Left lobe of liver (tissue), 2 donors: ENCODE measurements at places on chromosomes 5 and 9.

DNA sequence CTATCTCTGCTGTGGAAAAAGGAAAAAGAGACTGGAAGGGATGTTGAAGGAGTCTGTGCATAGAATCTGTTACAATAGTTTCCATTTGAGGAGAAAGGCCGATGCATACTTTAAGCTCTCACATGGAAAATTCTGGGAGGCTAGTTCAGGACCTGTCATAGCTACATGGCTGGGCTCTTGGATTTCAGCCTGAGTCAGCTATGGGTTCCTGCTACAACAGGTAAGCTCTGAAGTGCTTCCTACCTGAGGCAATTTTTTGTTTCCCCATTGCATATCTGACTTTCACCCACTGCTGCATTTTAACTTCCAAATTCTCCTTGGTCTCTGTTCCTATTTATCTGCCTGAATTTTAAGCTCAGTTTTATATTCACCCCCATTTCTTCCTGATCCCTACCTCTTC, 310.7 kb downstream of the RAB3C start:
- DNase-seq: no peak

DNA sequence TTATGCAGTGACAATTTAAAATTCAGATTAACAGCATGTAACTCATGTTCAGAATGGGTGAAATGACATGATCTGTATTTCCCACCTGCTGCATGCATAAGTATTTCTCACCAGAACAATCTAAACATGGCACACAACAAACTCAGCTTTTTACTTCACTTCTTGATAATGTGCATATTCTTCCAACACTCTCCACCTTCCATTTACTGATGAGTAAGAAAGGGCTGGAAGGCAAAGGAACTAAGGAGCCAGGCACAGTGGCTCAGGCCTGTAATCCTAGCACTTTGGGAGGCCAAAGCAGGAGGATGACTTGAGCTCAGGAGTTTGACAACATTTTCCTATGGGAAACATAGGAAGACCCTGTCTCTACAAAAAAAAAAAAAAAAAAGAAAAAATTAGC, 35.8 kb upstream of the SAP30L start:
- no peak for DNase-seq

DNA sequence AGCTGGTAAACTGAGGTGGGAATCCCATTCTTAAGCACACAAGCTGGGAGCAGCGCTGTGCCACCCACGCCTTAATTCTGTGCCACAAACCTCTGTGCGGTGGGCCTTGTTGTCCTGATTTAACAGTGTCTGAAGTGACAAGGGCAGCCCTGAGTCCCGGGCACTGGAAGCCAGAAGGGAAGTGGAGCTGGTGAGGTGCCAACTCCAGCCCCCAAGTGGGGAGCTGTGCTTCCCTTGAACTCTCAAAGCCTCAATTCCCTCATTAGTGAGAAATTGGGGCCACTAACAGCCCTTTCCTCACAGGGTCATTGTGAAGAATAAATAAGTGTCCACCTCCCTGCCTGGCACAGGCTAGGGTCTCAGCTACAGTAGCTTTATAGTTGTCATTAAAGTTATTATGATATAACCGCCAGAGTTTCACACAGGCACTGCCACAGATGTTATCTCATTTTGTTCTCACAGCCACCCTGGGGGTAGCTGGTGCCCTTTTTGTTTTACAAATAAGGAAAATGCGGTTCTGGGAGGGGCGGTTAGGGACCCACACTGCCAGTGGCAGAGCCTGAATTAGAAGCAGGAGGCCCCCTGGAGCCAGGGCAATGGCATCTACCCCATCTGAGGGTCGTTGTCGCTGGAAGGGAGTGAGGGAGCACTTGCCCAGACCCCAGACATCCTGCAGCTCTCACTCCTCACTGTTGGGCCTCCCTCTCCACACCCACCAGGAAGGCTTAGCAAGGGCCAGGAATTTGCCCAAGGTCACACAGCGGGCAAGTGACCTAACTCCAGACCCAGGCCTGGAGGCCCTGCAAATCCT, 2.1 kb upstream of the TLX3 start:
- peak; percentile 10 for DNase-seq

DNA sequence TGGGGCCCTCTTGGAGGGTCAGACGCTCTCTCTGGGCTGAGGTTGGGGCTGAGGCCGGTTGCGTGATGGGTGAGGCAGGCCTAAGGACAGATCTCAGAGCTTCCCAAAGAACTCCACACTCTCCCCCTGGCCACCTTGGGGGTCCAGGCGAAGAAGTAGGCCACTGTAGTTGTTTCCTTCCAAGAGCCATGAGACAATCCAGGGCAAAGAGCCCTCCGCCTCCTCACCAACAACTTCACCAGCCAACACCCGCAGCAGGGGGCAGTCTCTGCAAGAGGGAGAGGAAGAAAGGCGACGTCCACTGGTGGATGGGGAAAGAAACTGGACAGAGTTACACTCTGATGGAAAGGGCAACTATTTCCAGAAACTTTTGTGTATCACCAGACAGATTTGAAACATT, 10.7 kb downstream of the SLC35A4 start:
- peak; percentile 80 for DNase-seq

GRCh38 chr9:128689820-128690683, 1.0 kb downstream of the SET start:
- no peak for DNase-seq

DNA sequence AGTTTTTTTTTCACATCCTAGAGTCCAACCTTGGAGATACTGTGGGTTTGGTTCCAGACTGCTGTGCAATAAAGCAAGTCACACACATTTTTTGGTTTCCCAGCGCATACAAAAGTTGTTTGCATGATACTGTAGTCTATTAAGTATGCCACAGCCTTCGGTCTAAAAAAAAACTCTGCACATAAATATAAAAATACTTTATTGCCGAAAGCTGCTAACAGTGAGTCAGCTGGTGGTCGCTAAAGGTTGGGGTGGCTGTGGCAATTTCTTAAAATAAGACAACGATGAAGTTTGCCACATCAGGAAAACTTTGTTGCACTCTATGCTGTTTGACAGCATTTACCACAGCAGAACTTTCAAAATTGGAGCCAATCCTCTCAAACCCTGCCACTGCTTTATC, 37.4 kb downstream of the UBQLN1 start:
- DNase-seq: no peak

GRCh38 chr5:137808503-137809135, 54.5 kb upstream of the HNRNPA0 start:
- DNase-seq: no peak

- peak; percentile 75 for DNase-seq
These were observed 591 bp downstream of the ABCA1 start for GRCh38 chr9:104927216-104927911.

DNA sequence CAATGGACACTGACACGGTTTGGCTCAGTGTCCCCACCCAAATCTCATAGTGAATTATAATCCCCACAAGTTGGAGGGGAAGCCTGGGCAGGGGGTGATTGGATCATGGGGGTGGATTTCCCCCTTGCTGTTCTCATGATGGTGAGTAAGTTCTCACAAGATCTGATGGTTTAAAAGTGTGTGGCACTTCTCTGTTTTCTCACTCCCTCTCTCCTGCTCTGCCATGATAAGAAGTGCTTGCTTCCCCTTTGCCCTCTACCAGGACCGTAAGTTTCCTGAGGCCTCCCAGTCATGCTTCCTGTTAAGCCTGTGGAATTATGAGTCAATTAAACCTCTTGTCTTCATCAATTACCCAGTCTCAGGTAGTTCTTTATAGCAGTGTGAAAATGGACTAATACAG, 115.8 kb upstream of the KIF2A start:
- DNase-seq: no peak

DNA sequence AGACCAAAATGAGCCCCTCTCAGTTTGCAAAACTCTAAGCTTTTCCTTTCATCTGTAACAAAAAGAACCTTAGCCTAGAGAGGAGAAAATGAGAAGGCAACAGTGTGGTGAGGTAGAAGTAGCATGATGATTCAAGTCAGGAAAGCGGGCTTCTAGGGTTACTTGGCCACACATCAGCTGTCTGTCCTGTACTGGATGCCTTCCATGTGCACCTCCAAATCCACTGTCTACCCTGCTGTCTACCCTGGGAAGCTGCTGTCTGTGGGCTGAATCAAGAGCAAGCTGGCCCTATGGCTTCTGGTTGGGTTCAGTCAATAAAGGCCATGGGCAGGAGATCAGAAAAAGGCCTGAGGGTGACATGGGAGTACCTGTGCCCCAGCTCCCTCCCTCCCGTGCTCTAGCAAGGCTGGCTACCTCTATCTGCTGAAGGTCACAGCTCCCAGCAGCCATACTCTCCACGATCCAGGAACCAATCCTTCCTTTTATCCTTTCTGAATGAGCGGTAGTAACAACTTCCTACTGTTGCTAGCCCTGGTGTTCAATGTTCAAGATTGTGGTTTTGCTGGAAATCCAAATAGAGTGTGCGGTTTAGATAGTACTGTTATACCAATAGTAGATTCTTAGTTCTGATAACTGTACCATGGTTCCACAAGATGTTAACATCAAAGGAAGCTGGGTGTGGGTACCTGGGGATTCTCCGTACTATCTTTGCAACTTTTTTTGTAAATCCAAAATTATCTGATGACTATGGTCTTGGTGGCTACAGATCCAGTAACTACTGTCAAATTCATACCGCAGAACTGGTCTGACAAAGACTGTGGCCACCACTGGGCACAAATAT, 191.0 kb downstream of the ESM1 start:
- DNase-seq: no peak

GRCh38 chr5:179880066-179880650, 21.5 kb upstream of the MRNIP start:
- DNase-seq: no peak

GRCh38 chr5:115372146-115372545, 75.7 kb upstream of the CCDC112 start:
- DNase-seq: no peak

- no peak for DNase-seq
These were observed 16.4 kb upstream of the SPINK6 start for GRCh38 chr5:148186248-148187003.

GRCh38 chr5:1246711-1247431, 21.7 kb downstream of the SLC6A18 start:
- DNase-seq: peak; percentile 57

GRCh38 chr5:177098470-177099141, 11.9 kb downstream of the FGFR4 start:
- DNase-seq: no peak

DNA sequence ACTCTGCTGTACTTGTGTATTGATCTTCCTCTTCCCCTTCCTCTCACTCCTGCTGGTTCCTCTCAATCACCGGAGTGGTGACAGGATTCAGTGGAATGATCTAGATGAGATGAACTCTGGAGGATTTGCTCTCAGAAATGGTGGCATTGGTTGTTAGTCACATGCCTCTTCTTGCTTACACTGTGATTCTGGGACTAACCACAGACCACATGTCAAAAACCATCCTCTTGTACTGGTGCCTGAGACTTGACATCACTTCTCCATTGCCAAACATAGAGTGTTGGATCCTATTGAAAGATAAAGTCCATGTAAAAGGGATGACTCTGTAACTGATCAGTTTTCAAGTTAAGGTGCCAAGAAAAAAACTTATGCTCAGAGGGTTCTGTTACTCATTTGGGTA, 506.5 kb downstream of the DMAC1 start:
- no peak for DNase-seq

DNA sequence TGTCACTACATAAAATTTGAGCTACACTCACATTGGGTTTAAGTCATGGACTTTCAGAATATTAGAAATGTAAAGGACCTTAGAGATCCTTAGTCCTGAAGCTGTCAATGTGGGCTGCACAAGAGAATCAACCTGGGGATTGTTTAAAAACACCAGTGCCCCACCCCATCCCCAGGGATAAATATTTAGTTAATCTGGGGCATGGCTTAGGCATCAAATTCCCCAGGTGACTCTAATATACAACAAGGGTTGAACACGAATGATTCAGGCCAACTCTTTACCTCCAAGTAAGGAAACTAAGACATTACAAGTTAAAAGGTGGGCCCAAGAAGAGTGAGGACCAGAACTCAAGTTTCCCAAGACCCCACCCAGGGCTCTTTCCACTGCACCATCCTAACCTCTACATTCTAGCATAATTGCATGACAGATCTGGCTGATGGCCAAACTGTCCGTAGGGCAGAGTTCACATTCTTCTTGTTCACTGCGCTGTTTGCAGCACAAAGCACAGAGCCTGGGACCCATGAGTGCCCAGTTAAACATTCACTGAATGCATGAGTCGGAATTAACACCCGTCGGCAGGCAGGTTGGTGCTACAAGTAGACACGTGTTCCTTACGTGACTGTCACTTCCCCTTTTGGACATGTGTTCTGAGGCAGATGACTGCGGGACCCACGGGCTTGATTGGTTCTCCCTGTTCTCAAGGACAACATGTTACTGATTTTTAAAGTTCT, 25.2 kb downstream of the CYFIP2 start:
- DNase-seq: peak; percentile 90

DNA sequence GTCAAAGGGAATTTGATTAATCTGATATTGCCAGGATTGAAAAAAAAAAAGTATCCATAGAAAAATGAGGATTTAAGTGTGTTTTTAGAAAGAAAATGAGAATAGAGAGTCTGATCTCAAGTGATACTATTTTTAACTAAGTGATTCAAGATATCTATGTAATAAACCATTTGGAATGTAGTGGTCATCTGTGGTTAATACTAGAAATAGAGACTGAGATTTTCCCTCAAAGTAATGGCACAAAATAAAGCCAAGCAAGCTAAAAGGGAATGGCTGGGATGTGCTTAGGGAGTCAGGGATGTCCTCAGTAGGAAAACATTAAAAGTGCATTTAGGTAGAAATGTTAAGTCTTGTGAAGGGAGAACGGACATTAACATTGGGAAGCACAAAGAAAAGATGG, 90.6 kb downstream of the FBXO4 start:
- DNase-seq: no peak

DNA sequence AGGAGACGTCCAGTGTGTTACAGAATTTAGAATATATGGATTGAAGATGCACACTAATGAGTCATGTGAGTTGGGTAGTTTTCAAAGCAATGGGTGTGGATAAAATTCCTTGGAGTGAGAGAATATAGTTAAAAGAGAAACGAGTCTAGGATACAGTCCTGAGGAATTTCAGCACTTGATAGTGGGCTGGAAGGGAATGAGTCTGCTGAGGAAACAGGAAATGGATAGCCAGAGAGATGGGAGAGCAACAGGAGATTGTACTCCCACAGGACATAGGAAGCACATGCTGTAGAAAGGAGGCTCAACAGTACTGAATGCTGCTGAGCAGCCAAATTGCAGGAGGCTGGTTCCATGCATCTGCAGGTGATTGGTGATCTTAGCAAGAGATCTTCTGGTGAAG, 68.1 kb downstream of the FBN2 start:
- DNase-seq: no peak

- DNase-seq: no peak
These were observed 1.0 kb downstream of the NREP start for GRCh38 chr5:111755942-111756381.

GRCh38 chr5:103808464-103809106, 246.0 kb upstream of the NUDT12 start:
- no peak for DNase-seq

DNA sequence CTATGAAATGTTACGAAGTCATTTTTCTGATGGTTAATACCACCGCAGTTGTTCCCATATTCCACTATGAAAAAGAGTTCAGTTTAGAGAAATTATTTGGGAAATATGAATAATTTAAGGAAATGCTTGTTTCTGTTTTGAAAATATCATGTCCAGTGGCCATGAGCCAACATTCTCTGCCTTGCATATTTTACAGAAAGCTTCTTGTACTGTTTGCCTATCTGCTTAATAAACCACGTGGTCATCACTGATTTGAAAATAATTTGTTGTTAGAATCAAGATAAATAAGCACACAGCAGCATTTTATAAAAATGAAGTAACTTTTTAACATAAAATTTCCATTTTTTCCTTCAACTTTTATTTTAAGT, 381.5 kb upstream of the CDH18 start:
- no peak for DNase-seq

- no peak for DNase-seq
These were observed 31.5 kb downstream of the OTULIN start for GRCh38 chr5:14696057-14696456.

- DNase-seq: no peak
These were observed 19.9 kb downstream of the ABITRAM start for GRCh38 chr9:108953983-108954574.
